ENCODE measurements at places on chromosomes 2 and 18.

DNA sequence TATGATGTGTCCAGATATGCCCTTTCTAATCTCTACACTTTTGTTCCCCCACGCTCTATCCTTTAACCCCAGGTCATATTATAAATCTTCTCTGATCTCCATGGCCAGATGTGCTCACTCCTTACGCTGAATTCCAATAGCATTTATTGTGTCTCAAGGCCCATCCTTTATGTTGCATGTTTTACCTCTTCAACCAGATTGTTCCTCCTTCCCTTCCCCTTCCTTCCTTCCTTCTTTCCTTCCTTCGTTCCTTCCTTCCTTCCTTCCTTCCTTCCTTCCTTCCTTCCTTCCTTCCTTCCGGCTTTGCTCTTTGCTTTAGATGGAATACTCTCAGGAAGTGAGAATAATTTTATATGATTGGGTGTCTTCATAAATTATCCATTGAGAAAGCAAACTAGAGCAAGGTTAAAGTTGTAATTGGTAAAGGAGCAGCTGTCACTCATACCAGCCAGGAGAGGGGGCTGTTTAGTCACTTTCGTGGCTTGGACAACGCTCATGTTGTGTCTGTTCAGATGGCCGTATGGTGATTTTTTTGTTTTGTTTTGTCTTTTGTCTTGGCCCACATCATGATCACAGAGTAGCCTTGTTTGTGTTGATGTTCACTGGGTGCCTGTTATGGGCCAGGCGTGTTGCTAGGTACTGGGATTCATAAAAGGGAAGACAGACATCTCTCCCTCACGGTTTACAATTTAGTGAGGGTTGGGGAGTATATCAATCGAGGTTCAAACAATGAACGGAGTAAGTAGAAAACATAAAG, 68.0 kb downstream of the DAW1 start:
- peak; percentile 35 for DNase-seq

DNA sequence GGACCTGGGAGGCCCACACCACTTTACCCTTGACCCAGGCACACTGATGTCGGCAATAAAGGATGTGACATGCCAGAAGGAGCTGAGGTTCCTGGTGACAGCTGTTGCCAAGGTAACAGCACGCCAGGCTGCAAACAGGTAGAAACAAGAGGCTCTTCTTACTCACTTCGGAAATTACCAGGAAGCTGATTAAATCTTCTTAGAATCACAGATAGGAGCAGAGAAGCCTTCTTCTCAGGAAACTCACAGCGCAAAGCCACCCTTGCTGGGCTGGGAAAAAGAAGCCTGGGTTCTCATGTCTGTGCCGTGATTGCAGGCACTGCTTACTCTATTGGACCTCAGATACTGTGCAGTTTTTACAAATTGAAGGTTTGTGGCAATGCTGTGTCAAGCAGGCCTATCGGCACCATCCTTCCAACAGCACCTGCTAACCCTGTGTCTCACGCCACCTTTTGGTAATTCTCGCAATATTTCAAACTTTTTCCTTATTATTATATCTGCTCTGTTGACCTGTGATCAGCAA, 61.0 kb upstream of the TAF1B start:
- no peak for DNase-seq

GRCh38 chr2:67135208-67135607, 261.9 kb upstream of the ETAA1 start:
- no peak for DNase-seq

DNA sequence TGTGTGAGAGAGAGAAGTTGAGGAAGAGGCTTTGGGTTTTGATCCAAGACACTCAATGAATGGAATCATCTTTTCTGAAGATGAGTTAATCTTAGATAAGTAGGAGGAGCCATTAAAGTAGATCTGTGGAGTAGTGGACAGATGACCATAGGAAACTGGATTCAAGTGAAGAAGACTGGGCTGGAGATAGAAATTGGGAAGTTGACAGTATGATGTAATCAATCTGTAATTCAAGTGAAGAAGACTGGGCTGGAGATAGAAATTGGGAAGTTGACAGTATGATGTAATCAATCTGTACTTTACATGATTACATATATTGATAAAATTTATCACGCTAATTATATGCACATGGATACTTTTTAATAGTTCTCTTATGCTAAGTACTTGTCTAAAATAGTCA, 92.8 kb downstream of the PHLPP1 start:
- peak; percentile 77 for DNase-seq

DNA sequence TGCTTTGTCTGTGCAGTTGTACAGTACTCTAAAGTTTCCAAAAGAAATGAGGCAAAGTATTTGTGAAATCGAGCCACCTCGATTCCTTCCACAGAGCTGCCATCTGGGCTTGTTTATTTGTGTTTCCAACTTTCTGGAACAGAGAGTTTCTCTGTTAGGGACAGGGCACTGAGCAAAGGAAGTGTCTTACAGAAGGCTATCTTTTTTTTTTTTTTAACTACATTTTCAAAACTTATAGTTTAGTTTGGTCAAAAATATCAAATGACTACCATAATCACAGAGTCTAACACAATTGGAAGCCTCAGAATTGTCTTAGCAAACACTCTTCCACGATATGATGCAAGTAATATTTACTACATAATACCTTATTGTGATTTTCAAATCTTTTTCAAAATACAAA, 796 bp downstream of the RFTN2 start:
- no peak for DNase-seq

- no peak for DNase-seq
Observed at GRCh38 chr2:83665894-83666293, 793.2 kb downstream of the SUCLG1 start.

DNA sequence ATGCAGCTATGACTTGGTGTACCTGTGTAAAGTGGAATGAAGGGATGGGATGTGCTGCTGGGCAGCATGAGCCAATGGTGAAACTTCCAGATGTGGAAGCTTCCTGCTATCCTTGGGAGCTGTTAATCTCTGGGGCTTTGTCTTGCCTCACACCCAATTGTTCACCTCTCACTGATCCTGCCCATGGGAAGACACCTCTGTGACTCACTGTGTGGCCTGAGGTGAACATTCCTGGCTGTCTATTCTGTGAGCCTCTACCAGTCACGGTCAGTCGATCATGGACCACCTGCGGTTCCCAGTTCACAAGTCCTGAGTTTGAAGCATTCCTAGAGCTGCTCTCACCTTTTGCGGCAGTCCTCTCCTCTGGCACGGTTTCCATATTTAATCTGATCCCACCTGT, 12.1 kb downstream of the NEURL3 start:
- no peak for DNase-seq

GRCh38 chr2:73290049-73290839, 3.1 kb downstream of the EGR4 start:
- DNase-seq: peak; percentile 18

- peak; percentile 5 for DNase-seq
Observed at GRCh38 chr2:173749315-173749714, 215.9 kb downstream of the SP3 start.

- DNase-seq: no peak
Observed at GRCh38 chr2:62854600-62855514, 149.3 kb downstream of the EHBP1 start.

GRCh38 chr2:150023663-150024062, 436.1 kb upstream of the MMADHC start:
- no peak for DNase-seq

DNA sequence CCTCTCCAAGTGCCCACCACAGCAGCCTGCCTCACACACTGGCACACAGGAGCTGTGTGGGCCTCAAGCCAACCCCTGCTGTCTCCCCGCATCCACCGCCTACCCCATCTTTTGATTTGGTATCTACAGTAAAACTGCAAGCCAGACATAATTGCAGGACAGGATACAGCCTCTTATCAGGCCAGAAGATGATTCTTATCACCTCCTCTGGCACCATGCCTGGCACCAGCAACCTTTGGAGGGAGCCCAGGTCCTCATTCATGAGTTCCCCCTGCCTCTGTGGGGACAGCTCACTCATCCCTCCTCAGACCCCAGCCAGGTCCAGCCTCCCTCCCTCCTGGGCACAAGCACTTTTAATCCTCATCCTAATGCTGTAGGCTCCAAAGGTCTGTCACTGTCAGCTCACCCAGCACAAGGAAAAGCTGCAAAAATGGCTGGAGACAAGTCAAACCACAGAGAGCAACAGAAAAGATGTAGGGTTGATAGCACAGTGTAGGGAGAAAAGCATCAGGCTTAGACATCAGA, 9.7 kb downstream of the RAB11FIP5 start:
- DNase-seq: no peak

- no peak for DNase-seq
Observed at GRCh38 chr2:31411771-31412170, 2.8 kb downstream of the XDH start.

- peak; percentile 91 for DNase-seq
Observed at GRCh38 chr2:26184555-26185303, 11.8 kb downstream of the GAREM2 start.

- no peak for DNase-seq
Observed at GRCh38 chr2:217327953-217328621, 468.2 kb upstream of the TNP1 start.

DNA sequence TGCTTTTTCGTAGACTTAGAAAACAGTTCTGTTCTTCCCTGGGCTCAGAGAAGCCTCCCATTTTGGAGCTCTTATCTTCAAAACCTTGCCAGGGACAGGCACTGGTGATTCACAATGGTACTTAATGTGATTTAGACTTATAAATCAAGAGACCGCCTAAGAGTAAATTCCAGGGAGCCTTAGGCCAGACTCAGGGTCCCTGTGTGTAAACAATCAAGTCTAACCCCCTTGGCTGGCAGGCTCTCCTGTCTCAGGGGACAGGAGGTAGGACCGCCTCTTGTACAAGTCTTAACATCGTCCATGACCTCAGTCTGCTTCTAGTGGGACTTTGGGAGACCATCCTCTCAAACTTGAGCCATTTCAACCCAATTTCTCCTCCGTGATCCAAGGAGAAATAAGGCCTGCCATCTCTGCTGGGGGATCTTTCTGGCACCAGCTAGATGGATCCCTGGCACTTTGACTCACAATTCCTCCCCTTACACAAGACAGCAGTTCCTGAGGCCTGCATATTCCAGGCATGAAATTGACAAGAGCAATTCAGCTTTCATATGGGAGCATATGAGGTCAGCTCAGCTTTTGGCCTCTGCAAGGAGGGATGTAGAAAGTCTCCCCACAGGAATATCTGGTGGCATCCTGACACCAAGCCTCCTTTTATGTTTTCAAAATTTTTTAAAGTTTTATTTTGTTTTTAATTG, 487.0 kb downstream of the TNS1 start:
- DNase-seq: no peak

GRCh38 chr2:122083256-122084048, 328.0 kb downstream of the TSN start:
- DNase-seq: no peak

GRCh38 chr2:237306787-237307170, 107.2 kb downstream of the COL6A3 start:
- DNase-seq: no peak
